ENCODE measurements at places on chromosomes 6 and 20. TPM values are rescaled to one million over a fixed set of nuclear protein-coding genes. Genes with fewer than 3 reads are reported as not detected.

HLA-DOB gene
- total RNA-seq, result 0.54 TPM

GRCh38 chr6:132616677-132617076 is 7.4 kb downstream of the TAAR2 start:
- H3K27ac ChIP-seq, result no peak overlapping the region
- H3K4me1 ChIP-seq, result no peaks in the 10 kb centered on the region
- DNase-seq, result no peak
- H3K36me3 ChIP-seq, result no peaks in the 10 kb centered on the region

DNA sequence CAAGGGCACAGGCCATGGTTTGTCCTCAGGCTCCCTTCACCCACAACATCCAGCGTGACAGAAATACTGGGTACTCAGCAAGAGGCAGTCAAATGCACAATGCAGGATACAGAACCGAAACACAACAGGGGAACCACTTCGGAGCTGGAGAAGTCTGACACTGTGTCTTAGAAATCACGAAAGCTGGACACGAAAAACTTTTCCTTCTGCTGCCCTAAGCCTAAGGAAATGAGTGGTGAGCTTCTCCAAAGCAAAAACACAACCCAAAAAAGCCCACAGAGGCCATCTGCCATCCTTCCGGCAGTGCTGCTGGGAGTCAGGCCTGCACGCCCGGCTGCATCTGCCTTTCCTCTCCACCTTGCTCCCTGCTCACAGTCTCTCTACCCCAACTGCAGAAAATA is 106.3 kb downstream of the SLC23A2 start:
- H3K27me3 ChIP-seq, result no peaks in the 10 kb centered on the region
- DNase-seq, result no peak
- peaks cover 14% of the 10 kb centered on the region for H3K4me1 ChIP-seq
- H3K4me3 ChIP-seq, result no peak overlapping the region
- H3K27ac ChIP-seq, result no peak overlapping the region

DNA sequence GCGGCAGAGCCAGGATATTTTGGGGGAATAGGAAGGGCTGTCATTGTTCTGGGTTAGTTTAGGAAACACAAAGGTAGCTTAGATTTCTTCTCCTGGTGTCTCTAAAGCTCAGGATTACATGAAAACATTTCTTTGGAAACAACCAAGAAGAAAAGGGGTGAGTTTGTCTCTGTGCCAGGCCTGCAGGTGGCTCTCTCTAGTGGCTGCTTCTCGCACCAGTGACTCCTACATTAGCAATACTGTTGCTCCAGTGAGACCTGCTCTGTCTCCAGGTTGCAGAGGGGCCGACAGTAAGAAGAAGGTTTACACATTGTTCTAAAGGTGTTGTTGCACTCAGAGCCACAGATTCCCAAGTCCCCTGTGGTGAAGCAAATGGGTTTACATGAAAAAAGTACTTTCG is 104.6 kb upstream of the GLP1R start:
- H3K4me1 ChIP-seq, result no peaks in the 10 kb centered on the region
- H3K27ac ChIP-seq, result no peak overlapping the region
- no peaks in the 10 kb centered on the region for H3K27me3 ChIP-seq
- no peak overlapping the region for H3K4me3 ChIP-seq
- DNase-seq, result no peak

AURKA gene
- not detected for total RNA-seq

SMIM29 gene
- 41.3 TPM for total RNA-seq

DNA sequence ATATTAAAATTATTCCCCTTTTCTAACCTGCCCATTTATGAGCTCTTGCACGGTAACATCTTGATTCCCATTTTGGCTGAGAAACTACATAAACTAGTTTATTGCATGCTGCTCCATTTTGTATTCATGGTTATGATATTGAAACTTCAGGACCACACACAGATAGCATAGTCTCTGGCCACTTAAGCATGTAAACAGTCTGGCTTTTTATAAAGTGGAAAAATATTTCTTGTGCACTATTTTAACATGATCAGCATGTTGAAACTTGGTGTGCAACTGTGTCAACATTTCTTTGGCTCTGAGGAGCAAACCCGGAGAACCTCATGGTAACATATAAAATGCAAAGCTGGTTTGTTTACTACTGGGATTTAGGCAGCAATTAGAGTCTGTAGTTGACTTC is 70.7 kb downstream of the SLX4IP start:
- DNase-seq, result no peak
- H3K36me3 ChIP-seq, result no peaks in the 10 kb centered on the region
- no peaks in the 10 kb centered on the region for H3K27me3 ChIP-seq
- no peak overlapping the region for H3K4me3 ChIP-seq
- H3K4me1 ChIP-seq, result peaks cover 26% of the 10 kb centered on the region

TINAG gene
- not detected for total RNA-seq

- H3K36me3 ChIP-seq, result no peaks in the 10 kb centered on the region
- DNase-seq, result no peak
- H3K4me3 ChIP-seq, result no peak overlapping the region
- peaks cover 18% of the 10 kb centered on the region for H3K4me1 ChIP-seq
Measured at GRCh38 chr6:141133836-141134235, 998.9 kb upstream of the GJE1 start.

STMND1 gene
- not detected for total RNA-seq

CLIC5 gene
- 2.2 TPM for total RNA-seq

DNA sequence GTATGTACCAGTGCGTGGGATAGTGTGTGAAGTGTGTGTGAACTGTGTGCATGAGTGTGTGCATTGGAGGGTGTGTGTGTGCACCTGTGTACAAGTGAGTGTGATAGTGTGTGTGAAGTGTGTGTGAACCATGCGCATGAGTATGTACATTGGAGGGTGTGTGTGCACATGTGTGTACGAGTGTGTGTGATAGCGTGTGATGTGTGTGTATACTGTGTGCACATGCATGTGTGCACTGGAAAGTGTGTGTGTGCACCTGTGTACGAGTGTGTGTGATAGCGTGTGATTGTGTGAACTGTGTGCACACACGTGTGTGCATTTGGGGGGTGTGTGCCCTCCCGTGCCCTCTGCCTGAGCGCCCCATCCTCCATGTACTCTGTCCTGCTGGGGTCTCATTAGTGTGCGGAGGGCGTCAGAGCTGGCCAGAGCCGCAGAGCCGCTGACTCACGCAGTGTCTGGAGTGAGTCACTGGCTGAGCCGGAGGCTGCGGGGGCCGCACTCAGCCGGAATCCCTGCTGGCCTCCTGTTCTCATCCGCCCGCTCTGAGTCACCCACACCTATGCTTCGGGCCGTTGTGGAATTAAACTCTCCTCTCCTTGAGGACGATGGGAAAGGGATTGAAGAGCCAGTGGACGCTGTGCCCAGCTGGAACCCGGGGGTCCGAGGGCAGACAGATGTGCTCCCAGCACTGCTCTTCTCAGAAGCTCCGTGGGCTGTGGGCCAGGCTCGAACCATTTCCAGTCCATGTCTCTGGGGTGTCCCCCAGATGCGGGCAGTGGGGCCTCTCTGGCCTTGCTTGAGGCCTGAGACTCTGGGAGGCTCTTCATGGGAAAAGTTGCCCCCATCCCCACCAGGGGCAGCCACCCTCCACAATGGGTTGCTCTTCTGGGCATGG is 27.3 kb upstream of the STX16 start:
- no peak overlapping the region for H3K4me3 ChIP-seq
- H3K27me3 ChIP-seq, result no peaks in the 10 kb centered on the region
- peaks cover 18% of the 10 kb centered on the region for H3K4me1 ChIP-seq
- H3K27ac ChIP-seq, result no peak overlapping the region

HTR1E gene
- not detected for total RNA-seq

MDFI gene
- total RNA-seq, result 5.1 TPM

RIPPLY2 gene
- not detected for total RNA-seq

DNA sequence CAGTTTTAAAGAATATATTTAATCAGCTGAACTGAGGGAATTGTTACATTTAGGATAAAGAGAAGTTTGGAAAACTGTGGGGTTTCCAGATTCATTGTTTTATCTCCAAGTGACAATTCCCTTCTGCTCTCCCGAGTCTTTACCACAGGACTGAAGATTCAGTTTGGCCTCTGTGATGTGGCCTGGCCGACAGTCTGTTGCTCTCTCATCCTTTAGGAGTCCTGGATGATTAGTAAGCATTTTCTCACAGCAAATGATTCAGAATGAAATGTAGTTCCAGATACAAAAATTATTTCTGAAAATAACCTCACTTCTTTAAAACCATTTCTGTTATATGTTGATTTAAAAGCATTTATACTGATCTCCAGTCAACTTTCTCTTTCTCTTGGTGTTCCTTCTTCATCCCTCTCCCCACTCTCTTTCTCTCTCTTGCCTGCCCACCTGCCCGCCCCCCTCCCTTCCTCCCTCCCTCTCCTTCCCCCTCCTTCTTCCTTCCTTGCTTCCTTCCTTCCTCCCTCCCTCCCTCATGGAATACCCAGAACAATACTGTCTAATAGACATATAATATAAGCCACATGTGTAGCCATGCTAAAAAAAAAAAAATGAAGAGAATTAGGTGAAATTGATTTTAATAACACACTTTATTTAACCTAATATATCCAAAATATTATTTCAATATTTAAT is 254.9 kb downstream of the PRL start:
- H3K27me3 ChIP-seq, result no peaks in the 10 kb centered on the region
- no peak overlapping the region for H3K27ac ChIP-seq
- H3K4me1 ChIP-seq, result peaks cover 13% of the 10 kb centered on the region
- H3K36me3 ChIP-seq, result no peaks in the 10 kb centered on the region
- no peak for DNase-seq

DNA sequence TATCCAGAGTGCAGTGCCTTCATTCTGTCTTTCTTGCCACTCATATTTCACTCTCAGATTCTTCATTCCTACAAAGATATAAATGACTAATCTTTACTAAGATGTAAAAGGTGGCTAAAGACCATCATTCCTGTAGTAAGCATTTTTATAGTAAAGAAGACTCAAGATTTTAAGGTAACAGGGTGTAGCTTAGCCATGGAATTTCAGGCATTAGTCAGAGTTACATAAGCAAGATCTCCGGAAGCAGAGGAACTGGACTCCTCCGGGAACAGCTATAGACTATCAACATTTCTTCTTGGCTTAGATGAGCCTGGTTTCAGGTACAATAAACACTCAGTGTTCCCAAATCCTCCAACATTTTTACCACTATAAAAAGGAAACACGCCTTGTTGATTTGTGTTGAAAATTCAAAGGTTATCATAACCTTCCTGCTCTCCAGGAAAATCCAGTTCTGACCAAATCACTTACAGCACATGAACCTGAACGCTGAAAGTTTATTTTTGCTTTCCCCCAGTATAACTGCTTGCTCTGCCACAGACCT is 23.7 kb downstream of the SERPINB1 start:
- no peaks in the 10 kb centered on the region for H3K36me3 ChIP-seq
- H3K27me3 ChIP-seq, result no peaks in the 10 kb centered on the region
- H3K4me1 ChIP-seq, result peaks cover 17% of the 10 kb centered on the region
- DNase-seq, result no peak
- H3K4me3 ChIP-seq, result peak overlapping the region; percentile 44
- peak overlapping the region; percentile 80 for H3K27ac ChIP-seq

GRCh38 chr20:445514-446336 is 16.6 kb downstream of the TBC1D20 start:
- H3K4me1 ChIP-seq, result no peaks in the 10 kb centered on the region
- no peak overlapping the region for H3K4me3 ChIP-seq
- H3K27ac ChIP-seq, result peak overlapping the region; percentile 20
- H3K27me3 ChIP-seq, result no peaks in the 10 kb centered on the region

- DNase-seq, result peak; percentile 9
- H3K4me3 ChIP-seq, result peak overlapping the region; percentile 100
- H3K27ac ChIP-seq, result peak overlapping the region; percentile 99
- H3K4me1 ChIP-seq, result peaks cover 29% of the 10 kb centered on the region
Measured at GRCh38 chr6:154732538-154733182, 556 bp upstream of the SCAF8 start.

SIM1 gene
- total RNA-seq, result not detected

- H3K4me3 ChIP-seq, result no peak overlapping the region
- no peaks in the 10 kb centered on the region for H3K36me3 ChIP-seq
- H3K4me1 ChIP-seq, result no peaks in the 10 kb centered on the region
Measured at GRCh38 chr20:11248687-11249638, 575.2 kb upstream of the JAG1 start.

- no peak overlapping the region for H3K4me3 ChIP-seq
- no peaks in the 10 kb centered on the region for H3K27me3 ChIP-seq
- H3K4me1 ChIP-seq, result peaks cover 38% of the 10 kb centered on the region
- H3K36me3 ChIP-seq, result no peaks in the 10 kb centered on the region
- DNase-seq, result no peak
- H3K27ac ChIP-seq, result no peak overlapping the region
Measured at GRCh38 chr6:129686941-129687627, 22.9 kb downstream of the ARHGAP18 start.

CTCFL gene
- not detected for total RNA-seq

DNA sequence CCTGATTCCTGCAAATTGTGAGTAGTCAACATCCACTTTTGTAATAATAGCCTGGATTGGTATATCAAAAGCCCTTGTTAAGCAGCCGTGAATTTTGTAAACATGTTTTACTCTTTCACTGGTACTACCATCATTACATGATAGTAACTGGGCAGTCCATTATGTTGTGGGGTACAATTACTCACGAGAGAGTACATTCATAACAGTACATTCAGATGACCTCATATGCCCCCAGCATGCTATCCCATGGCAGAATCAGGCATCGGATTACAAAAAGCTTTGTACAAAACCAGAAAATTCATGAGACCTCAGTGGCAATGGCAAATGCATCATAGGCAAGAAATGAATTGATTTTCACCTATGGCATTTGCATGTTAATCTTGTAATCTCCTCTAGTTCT is 166.2 kb downstream of the EPM2A start:
- no peak for DNase-seq
- H3K27ac ChIP-seq, result no peak overlapping the region
- no peaks in the 10 kb centered on the region for H3K36me3 ChIP-seq
- no peaks in the 10 kb centered on the region for H3K27me3 ChIP-seq
- no peak overlapping the region for H3K4me3 ChIP-seq
- no peaks in the 10 kb centered on the region for H3K4me1 ChIP-seq

DNA sequence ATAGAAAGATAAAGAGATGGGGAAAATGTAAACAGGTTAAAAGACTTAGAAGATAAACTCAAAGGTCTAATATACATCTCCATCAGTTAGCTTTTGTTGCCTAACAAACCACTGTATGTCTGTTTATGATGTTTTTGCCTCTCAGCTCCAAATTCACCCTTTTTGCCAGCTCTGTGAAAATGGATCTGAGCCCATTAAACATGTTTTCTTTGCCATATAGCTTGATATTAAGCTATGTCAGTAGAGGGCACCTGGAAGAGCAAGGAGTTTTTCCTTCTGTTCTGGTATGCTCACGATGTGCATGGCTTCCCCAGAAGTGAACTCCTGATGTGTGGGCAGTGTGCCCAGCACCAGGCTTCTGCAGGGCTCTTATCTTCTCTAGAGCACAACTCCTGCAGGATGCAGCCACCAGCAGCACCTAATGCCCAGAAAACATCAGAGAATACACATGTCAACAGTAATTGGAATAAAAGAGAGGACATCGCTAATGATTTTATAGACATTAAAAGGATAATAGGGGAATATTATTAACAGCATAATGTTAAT is 14.6 kb upstream of the SNX9 start:
- H3K27ac ChIP-seq, result no peak overlapping the region
- no peak for DNase-seq
- H3K36me3 ChIP-seq, result no peaks in the 10 kb centered on the region
- no peaks in the 10 kb centered on the region for H3K27me3 ChIP-seq
- no peak overlapping the region for H3K4me3 ChIP-seq
